Omental fat pad (tissue), 4 donors: ENCODE measurements at places on chromosomes 4 and X.

DNA sequence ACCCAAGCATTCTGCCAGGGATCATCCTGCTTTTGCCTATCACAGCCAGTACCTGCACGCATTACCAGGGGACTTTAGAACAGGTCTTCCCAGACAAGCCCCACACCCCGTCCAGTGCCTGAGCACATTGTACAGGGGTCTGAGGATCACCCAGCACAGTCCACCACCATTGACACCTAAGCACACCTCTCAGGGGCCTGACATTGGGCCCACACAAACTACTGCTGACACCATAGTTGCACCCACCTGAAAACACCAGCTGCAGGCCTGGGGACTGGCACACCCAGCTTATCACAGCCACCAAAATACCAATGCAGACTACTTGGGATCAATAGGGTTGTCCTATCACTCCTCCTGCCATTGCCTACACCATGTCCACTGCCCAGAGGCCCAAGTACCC, 14.7 kb upstream of the NAA11 start:
- no peak for DNase-seq

GRCh38 chrX:7134981-7135380, 12.5 kb upstream of the STS start:
- no peak for DNase-seq

GRCh38 chr4:58767598-58767997, 1657.4 kb upstream of the IGFBP7 start:
- DNase-seq, result no peak

DNA sequence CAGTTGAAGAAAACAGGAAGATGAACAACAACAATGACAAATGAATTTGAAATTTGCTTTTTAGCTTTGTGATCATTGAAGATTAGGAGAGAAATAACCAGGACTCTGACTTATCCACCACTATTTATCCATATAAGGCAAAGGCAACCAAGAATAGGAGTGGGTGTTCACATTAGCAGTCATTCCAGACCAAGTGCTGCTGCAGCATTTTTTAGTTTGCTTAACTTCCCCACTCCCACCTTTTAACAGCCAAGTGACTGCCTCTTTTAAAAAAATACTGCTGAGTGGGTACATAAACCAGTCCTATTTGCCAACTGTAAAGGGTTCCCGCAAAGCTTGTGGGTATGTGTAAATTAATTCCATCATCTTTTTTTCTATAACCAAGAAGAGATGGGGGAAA, 230.9 kb downstream of the IQCM start:
- no peak for DNase-seq

GRCh38 chrX:19887911-19888879, 795 bp upstream of the SH3KBP1 start:
- no peak for DNase-seq

DNA sequence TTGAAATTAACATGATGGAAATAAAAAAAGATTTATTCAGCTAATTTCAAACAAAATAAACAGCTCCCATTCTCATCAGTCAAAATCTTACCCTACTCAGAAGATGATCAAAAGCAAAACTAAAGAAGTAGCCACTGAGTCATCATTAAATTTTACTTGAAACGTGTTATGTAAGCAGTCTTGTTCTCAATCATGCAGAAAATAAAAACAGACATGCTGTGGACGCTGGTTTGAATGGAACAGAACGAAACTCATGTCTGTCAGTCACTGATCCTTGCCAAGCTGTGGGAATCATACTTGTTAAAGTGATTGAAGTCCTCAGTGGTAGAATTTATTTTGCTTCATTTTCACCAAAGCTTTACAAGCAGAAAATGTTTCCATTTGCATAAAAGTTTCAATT, 77.2 kb upstream of the TLR3 start:
- no peak for DNase-seq

DNA sequence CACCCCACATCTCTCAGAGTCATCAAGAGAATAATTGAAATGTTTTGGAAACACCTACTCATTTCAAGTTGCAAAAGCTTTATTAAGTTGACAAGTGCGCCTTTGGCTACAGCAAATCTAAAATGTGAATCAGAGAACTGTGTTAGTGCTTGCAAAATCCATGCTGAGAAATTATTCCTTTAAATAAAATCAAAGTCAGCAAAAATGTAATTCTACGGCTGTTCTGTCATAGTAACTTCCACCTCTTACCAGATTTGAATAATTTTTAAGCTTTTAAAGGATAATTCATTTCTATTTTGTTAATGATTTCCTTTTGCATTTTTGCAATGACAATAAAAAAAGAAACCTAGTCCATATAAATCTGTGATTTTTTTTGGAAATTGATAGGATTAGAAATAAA, 1779.1 kb downstream of the STIM2 start:
- no peak for DNase-seq

GRCh38 chrX:77949840-77950239, 19.6 kb downstream of the PGAM4 start:
- no peak for DNase-seq

GRCh38 chrX:84186603-84187532, 1.1 kb downstream of the RPS6KA6 start:
- no peak for DNase-seq

DNA sequence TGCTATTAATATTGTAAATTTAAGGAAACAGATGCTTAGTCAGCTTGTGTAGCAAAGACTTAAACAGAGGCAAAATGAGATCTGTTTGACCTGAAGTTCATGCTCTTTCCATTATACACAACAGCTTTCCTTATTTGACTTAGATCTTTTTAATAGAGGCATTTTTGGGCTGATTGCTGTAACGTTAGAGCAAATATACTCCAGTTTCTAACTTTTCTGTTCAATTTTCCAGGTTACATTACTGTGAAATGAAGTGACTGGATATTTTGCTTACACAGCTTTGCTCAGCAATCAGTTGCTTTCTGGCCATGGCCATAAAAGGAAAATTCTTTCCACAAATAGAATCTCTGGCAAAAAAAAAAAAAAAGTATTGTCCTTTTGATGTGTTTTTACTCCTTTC, 146.2 kb downstream of the PCDH7 start:
- DNase-seq, result no peak
